ENCODE measurements at places on chromosomes 7 and 10.

DNA sequence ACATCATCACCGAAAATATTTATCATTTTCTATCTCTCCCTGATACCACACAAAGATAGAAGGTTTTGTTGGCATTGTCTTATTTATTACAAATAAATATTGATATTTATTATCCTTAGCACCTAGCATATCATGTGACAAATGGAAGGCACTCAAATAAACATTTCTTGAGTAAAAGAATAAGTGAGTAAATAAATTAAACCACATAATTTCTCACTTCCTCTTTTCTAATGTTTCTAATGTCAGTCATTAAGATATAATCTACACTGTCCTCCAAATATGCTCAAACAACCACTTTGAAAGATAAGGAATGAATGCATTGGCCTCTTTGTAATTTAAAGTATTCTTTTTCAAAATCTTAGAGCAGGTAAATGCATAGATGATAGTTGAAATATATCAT, 1027.8 kb upstream of the LRRTM3 start:
- no peak for DNase-seq
- H3K27ac ChIP-seq = no peak overlapping the region
- H3K4me1 ChIP-seq = no peaks in the 10 kb centered on the region

GRCh38 chr7:70426249-70426880, 705.6 kb upstream of the GALNT17 start:
- no peaks in the 10 kb centered on the region for H3K4me1 ChIP-seq
- no peak overlapping the region for H3K4me3 ChIP-seq
- DNase-seq = no peak
- H3K27me3 ChIP-seq = peaks cover 6% of the 10 kb centered on the region

- H3K4me1 ChIP-seq = no peaks in the 10 kb centered on the region
- no peak for DNase-seq
- no peak overlapping the region for H3K27ac ChIP-seq
- H3K4me3 ChIP-seq = no peak overlapping the region
- no peaks in the 10 kb centered on the region for H3K27me3 ChIP-seq
These were observed 6.9 kb downstream of the ARMC3 start for GRCh38 chr10:22934726-22935125.

DNA sequence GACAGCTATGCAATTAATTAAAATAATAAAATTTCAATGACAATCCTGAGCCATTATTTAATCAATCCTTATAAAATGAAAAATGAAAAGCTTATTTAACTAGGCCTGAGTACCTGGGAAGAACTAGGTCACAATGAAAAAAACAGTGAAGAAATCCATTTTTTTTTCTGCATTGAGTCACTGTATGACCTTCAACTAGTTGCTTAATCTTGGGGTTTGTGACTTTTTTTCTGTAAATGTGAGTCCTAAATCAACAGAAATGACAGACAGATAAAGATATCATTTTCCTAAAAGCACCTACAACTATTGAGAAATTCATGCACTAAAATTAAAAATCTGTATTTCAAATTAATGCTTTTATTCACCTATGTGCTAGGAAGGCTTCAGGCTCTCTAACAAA, 96.8 kb downstream of the TMEM26 start:
- no peaks in the 10 kb centered on the region for H3K36me3 ChIP-seq
- H3K27me3 ChIP-seq = peaks cover 5% of the 10 kb centered on the region
- H3K27ac ChIP-seq = no peak overlapping the region
- no peaks in the 10 kb centered on the region for H3K4me1 ChIP-seq

DNA sequence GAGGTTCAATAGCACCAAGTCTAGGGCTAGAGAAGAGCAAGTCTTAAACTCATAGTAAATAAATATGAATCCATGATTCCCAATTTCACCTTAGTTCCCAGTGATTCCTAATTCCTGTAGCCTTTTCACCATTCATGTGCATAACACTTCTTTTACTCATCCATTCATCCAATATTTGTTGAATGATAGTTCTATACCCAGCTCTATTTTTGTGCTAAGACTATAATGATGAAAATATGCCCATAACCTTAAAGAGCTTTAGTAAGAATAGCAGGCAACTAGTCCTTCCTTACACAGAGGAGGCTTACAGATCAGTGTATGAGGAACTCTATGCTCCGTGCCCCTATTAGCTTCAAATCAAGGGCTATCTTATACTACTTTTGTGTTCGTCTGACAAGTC, 280.2 kb upstream of the CHRM2 start:
- no peak overlapping the region for H3K27ac ChIP-seq
- no peaks in the 10 kb centered on the region for H3K4me1 ChIP-seq
- no peak overlapping the region for H3K4me3 ChIP-seq

DNA sequence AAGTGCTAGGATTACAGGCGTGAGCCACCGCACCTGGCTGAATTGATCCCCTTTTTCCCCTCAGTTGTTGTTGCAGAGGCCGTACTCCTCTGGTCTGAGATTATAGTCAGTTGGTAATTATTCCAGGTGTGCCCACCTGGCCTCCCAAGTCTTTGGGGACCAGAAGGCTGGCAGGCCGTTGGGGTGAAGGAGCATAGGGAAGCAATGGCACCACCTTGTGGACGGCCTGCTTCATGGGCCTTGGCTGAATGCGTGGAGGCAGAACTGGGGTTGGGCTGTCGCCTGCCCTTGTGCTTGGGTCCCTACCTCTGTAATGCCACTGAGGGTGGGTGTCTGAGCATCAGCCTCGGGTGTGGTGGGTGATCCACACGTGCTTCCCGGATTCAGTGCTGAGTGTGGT, 125.7 kb downstream of the RGS10 start:
- H3K27me3 ChIP-seq = no peaks in the 10 kb centered on the region
- H3K36me3 ChIP-seq = no peaks in the 10 kb centered on the region
- no peak overlapping the region for H3K4me3 ChIP-seq
- H3K27ac ChIP-seq = no peak overlapping the region
- no peaks in the 10 kb centered on the region for H3K4me1 ChIP-seq

DNA sequence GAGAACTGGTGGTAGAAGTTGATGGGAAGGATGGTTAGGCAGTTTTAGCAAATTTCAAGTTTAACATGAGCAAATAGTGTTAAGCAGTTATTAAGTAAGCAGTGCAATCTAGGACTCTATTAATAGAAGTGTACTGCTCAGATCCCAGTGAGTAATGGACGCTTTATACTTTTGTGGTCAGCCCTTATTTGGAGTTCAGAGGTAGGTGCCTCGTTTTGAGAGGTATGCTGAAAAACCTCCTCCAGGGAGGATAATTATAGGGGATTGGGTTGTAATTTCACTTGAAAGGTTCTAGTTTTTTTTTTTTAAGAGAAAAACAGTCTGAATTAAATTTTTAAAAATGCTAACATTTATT, 33.5 kb upstream of the CCDC7 start:
- H3K27ac ChIP-seq = no peak overlapping the region
- H3K36me3 ChIP-seq = no peaks in the 10 kb centered on the region
- H3K4me1 ChIP-seq = peaks cover 7% of the 10 kb centered on the region
- DNase-seq = no peak
- no peak overlapping the region for H3K4me3 ChIP-seq

DNA sequence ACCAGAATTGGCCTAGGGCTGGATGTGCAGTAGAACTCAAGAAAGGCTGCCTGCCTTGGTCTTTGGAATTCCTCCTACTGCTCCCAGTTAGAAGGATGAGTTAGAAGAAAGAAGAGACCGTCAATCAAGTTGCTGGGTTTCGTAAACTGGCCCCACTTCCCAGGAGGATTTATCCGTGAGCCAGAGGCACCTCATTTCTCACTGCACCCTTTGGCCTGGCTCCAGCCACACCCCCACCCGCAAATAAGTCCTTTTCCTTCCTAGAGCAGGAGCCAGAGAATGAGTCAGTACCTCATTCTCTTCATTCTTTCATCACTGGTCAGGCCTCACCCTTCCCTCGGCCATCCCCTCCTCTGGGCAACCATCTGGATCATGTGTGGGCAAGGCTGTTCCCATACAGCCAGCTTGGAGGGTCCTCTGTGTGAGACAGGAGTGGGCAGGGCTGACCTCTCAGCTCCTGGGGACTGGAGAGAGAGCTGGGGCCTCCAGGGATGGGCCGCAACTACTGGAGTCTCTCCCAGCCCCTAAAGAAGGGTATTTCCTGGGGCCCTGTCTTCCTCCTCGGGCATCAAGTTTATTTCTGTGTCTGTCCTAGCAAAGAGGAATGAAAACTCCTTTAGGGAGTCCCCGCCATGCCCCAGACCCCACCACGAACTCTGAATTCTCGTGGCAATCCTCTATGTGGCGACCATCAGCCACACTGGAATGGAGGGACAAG, 87.2 kb upstream of the DUSP5 start:
- H3K27ac ChIP-seq = no peak overlapping the region
- peaks cover 4% of the 10 kb centered on the region for H3K27me3 ChIP-seq
- no peak for DNase-seq
- H3K4me3 ChIP-seq = no peak overlapping the region
- H3K36me3 ChIP-seq = no peaks in the 10 kb centered on the region

GRCh38 chr7:2158331-2159175, 74.2 kb downstream of the MAD1L1 start:
- H3K27me3 ChIP-seq = no peaks in the 10 kb centered on the region
- no peak overlapping the region for H3K27ac ChIP-seq
- no peak for DNase-seq
- no peak overlapping the region for H3K4me3 ChIP-seq

- DNase-seq = no peak
- H3K27me3 ChIP-seq = no peaks in the 10 kb centered on the region
- H3K27ac ChIP-seq = no peak overlapping the region
- no peaks in the 10 kb centered on the region for H3K4me1 ChIP-seq
These were observed 467 bp downstream of the MMRN2 start for GRCh38 chr10:86956848-86957448.
